Renal cortex interstitium (tissue), 15 donors: ENCODE measurements at places on chromosomes 2 and 18. TPM values are rescaled to one million over a fixed set of nuclear protein-coding genes. Genes with fewer than 3 reads are reported as not detected.

Gene RMDN2
- polyA plus RNA-seq: 13.1 TPM

Gene RNF125
- polyA plus RNA-seq: 2.2 TPM

Gene SERPINB11
- not detected for polyA plus RNA-seq

Gene FBXO48
- 2.1 TPM for polyA plus RNA-seq

Gene NAT8
- polyA plus RNA-seq: 22.6 TPM

Gene TEKT4
- not detected for polyA plus RNA-seq

Gene CYP27C1
- 12.3 TPM for polyA plus RNA-seq

Gene ASPRV1
- polyA plus RNA-seq: 3.8 TPM

Gene CCDC142
- polyA plus RNA-seq: 11.5 TPM

Gene C2orf42
- 14.9 TPM for polyA plus RNA-seq

Gene FBLN7
- 14.8 TPM for polyA plus RNA-seq

Gene FAHD2B
- polyA plus RNA-seq: 31.8 TPM

Gene FBXO36
- 5.8 TPM for polyA plus RNA-seq

Gene GPAT2
- 1.3 TPM for polyA plus RNA-seq

Gene RTP5
- polyA plus RNA-seq: not detected

Gene IL36G
- 0.27 TPM for polyA plus RNA-seq

Gene PRSS56
- polyA plus RNA-seq: not detected

Gene UCN
- 1.1 TPM for polyA plus RNA-seq

Gene NEMP2
- 13.6 TPM for polyA plus RNA-seq

Gene MAP3K19
- polyA plus RNA-seq: 0.32 TPM

Gene MOGAT1
- not detected for polyA plus RNA-seq

Gene ANKRD62
- 0.11 TPM for polyA plus RNA-seq

Gene PIGN
- polyA plus RNA-seq: 26.5 TPM

Gene XIRP2
- not detected for polyA plus RNA-seq

Gene IL1R2
- 0.36 TPM for polyA plus RNA-seq

Gene INPP5D
- 10.8 TPM for polyA plus RNA-seq

Gene ABCG8
- polyA plus RNA-seq: 0.75 TPM

Gene STAMBP
- 57.6 TPM for polyA plus RNA-seq

Gene TMEFF2
- 9.0 TPM for polyA plus RNA-seq

Gene SCN3A
- polyA plus RNA-seq: 0.28 TPM
